Left lobe of liver (tissue), 2 donors: ENCODE measurements at places on chromosomes 1 and 21. TPM values are rescaled to one million over a fixed set of nuclear protein-coding genes. Genes with fewer than 3 reads are reported as not detected.

Gene AKR7A3
- total RNA-seq: 111 TPM

Gene ARID1A
- total RNA-seq: 27.0 TPM

Gene ATP6V1G3
- total RNA-seq: not detected

Gene KRTAP11-1
- not detected for total RNA-seq

Gene TCHH
- 0.08 TPM for total RNA-seq

Gene AHCYL1
- total RNA-seq: 59.9 TPM

Gene MFSD2A
- total RNA-seq: 108 TPM

Gene TRIM17
- total RNA-seq: not detected

Gene KRTAP7-1
- not detected for total RNA-seq

Gene WNT3A
- total RNA-seq: not detected

Gene SLC50A1
- 22.4 TPM for total RNA-seq

Gene IL20
- total RNA-seq: not detected

Gene FH
- total RNA-seq: 120 TPM

Gene NHLH1
- 0.10 TPM for total RNA-seq

Gene MSH4
- total RNA-seq: 0.08 TPM

Gene SPRR5
- total RNA-seq: not detected

Gene UBE2U
- total RNA-seq: not detected

Gene OR2T35
- total RNA-seq: not detected
